Activated CD8-positive, alpha-beta T cell treated with anti-CD3 and anti-CD28 coated beads for 36 hours (primary cell): ENCODE measurements at places on chromosomes 1 and 21. TPM values are rescaled to one million over a fixed set of nuclear protein-coding genes. Genes with fewer than 3 reads are reported as not detected.

MGST3 gene
- 26.1 TPM for total RNA-seq

DNA sequence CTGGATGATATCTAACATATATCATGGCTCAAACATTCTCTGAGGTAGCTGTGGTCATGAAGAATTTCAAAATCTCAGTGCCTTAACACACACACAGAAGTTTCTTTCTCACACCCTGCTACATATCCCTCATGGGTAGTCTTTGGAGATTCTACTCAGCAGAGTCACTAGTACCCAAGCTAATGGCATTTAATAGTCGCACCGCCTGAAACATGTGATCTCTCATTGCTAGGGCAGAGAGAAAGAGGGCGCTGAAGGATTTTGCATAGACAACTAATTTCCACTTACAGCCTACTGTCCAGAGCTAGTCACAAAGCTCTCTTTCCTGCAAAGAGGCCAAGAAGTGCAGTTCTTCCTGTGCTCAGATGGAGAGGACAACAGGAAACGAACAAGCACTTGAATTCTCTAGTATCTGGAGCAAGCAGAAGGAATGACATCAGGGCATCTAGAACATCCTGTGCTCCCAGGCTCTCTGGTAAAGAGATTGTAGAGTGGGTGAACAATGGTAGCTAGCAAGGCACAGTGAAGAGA is 183.4 kb upstream of the PTBP2 start:
- H3K36me3 ChIP-seq = no peaks in the 10 kb centered on the region
- DNase-seq = no peak
- H3K4me3 ChIP-seq = no peak overlapping the region
- no peak overlapping the region for H3K27ac ChIP-seq

- no peaks in the 10 kb centered on the region for H3K27me3 ChIP-seq
- no peak overlapping the region for H3K4me3 ChIP-seq
- peak overlapping the region; percentile 77 for H3K27ac ChIP-seq
- H3K36me3 ChIP-seq = peaks cover 9% of the 10 kb centered on the region
- DNase-seq = no peak
- H3K4me1 ChIP-seq = peaks cover 55% of the 10 kb centered on the region
Measured at GRCh38 chr1:235287208-235287882, 40.6 kb downstream of the ARID4B start.

DNA sequence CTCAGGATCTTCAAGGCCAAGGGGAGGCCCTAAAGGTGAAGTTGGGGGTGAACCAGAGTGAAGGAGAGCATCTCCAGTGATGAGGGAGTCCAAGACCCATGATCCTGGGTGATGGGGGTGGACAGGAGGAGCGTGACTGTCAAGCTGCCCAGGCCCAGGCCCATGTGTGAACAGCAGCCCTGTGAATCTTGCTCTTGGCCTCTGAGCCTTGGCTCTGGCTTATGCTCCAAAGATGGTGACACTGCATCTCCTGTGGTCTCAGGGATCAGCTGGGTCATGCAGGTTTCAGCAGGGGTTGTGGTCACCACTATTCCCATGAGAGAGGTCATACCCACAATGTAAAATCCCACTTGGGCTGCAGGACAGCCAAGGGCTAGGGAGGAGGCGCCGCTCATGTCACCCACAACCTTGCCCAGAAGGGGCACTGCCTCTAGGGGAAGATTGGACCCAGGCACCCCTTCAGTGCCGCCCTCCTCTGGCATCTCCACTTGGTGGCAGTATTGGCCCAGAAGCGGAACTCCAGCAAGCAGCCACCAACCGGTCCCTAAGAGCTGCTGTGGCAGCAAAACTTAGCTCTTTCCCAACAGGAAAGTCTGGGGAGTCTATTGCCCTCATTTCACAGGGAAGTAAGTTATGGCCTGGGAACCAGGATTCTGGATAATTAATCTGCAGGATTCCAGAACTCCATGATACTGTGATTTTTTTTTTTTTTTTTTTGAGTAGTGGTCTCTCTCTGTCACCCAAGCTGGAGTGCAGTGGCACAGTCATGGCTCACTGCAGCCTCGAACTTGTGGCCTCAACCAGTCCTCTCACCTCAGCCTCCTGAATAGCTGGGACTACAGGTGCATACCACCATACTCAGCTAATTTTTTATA is 7.5 kb upstream of the WNT3A start:
- H3K4me3 ChIP-seq = no peak overlapping the region
- peaks cover 14% of the 10 kb centered on the region for H3K27me3 ChIP-seq
- peak; percentile 85 for DNase-seq
- no peaks in the 10 kb centered on the region for H3K36me3 ChIP-seq

FLG2 gene
- total RNA-seq = not detected

DNA sequence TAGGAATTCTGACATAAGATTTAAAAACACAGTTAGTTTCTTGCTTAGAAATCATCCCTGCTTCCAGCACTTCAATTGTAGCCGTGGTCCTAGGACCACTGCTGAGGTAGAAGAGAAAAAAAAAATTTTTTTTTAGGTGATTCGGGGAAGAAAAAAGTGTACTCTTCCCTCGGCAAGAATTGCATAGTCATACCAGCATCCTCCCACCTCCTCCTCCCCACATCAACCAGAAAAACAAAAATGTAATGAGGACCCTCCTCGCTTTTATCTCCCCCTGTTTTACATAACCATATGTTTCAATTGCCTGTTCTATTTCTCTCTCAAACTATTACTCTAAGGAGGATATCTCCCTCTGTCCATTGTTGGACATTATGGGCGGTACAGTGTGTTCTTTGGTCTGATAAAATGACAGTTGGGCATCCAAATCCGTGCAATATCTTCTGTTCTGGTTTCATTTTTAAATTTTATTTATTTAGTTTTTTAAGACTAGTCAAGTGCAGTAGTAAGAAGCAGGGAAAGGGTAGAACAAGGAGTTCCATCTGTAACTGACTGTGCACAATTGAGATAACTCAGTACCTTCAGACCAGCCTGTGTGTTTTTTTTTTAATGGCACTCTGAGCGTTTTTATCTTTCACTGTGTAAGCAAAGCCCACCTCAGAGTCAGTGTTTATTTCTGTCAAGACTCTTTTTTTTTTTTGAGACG is 10.4 kb upstream of the MFSD2A start:
- peaks cover 3% of the 10 kb centered on the region for H3K27me3 ChIP-seq
- H3K36me3 ChIP-seq = no peaks in the 10 kb centered on the region
- no peak overlapping the region for H3K4me3 ChIP-seq
- H3K27ac ChIP-seq = no peak overlapping the region
- H3K4me1 ChIP-seq = peaks cover 6% of the 10 kb centered on the region

DNA sequence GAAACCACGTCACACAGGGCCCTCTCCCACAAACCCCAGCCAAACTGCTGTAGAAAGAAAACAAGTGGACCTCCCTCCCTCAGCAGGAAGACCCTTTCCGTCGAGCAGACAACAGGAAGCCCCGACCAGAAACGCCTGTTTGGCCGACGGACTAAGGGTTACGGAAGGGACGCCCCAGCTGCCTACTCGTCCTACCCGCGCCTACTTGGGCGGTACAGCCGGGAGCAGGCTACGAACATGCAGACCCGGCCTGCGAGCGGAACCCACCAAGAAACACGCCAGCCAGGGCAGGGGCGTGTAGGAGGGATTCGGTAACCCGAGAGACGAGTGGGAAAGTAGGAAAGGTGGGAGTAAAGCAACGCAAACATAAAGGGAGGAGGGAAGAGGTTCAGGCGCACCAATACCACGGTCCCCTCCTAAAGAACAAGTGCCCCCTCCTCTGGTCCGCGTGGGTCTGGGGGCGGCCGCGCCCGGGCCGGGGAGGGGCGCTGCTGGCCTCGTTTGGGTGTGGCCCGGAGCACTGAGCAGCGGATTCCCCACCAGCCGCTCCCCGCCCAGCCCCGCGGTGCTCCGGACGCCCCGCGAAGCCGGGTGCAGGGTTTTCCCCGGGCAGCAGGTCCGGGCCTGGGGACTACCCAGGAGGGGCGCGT is 450 bp downstream of the S100A10 start:
- H3K4me1 ChIP-seq = peaks cover 58% of the 10 kb centered on the region
- peak; percentile 58 for DNase-seq
- H3K36me3 ChIP-seq = peaks cover 24% of the 10 kb centered on the region
- peak overlapping the region; percentile 97 for H3K4me3 ChIP-seq
- no peaks in the 10 kb centered on the region for H3K27me3 ChIP-seq
- H3K27ac ChIP-seq = peak overlapping the region; percentile 97
